ENCODE measurements at places on chromosomes 4 and X.
A peak's percentile ranks its signal among the peaks of the same experiment; 100 is the strongest.

DNA sequence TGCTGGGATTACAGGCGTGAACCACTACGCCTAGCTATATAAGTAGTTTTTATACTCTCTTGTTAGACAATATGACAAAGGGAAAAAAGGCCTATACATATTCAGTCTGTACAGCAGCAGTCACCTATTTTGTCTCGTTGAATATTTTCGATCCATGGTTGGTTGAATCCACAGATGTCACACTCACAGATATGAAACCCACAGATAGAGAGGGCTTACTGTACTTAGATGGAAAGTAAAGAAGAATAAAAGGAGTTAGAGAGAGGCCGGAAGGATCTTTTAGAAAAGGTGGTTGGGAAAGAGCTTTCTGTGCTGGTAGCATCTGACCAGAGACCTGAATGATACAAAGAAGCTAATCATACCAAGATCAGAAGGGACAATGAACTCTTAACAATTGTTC, 38.3 kb upstream of the SPINK2 start:
- no peak for DNase-seq

DNA sequence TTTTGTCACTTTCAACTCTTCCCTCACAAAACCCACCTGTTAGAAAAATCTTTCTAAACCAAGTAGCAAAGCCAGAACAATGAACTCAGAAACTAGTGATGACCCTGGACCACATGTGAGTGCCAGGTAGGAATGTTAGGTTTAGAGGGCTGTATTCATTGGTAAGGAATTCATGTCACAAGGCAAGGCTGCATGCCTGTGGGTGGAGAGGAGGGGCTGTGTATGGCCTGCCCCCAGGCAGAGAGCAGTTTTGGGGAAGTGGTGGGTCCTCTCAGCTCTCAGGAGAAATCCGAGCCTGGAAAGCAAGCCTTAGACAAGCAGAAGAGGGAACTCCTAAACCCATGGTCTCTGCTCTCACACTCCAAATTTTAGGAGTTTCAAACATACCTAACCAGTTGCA, 2.4 kb downstream of the RNF175 start:
- DNase-seq = no peak

GRCh38 chr4:61740886-61741285, 540.8 kb downstream of the ADGRL3 start:
- no peak for DNase-seq

- no peak for DNase-seq
Measured at GRCh38 chr4:104490096-104490769, 4.5 kb downstream of the CXXC4 start.

DNA sequence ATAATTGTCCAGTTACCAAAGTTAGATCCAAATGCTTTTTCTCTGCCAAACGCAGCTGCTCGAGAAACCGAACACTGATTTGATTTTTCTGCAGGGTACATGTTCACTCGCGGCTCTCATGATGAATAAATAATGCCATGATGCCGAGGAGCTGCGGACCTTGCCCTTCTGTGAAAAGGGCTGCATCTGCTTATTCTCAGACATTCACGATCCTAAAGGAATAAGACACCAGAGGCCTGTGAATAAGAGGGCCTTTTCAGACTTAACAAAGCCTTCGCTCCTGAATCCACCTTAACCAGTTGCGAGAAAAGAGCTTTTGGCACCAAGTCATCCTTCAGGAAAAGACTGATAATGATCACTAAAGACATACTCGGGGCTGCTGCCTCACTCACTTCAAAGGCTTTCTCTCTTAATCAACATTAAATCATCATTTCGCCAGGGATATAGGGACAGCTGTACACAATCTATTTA, 147.5 kb downstream of the FBXO8 start:
- DNase-seq = no peak

DNA sequence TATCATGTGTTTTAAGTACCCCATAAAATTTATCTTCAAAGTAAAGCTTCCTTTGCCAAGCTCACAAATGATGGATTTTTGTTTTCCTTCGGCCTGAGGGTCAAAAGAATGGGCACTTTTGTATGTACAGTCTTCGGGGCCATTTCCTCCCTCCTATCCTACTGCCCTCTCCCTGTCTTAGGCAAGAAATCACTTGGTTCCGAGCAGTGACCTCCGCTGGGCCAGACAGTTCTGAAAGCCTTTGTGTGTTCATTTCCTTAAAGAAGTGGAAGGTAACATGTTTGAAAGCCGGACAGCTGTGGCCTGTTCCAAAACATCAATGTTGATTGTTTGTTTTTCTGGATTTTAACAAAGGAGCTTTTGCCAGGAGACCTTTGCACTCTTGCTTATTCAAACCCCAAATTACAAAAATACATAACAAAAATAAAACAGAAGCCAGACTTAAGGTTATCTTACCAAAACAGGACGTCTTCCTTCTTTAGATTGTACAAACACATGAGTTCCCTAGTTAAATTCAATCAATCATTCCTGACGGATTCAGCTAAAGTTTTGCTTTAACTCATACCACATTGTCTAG, 110.6 kb upstream of the LIMCH1 start:
- DNase-seq = no peak

DNA sequence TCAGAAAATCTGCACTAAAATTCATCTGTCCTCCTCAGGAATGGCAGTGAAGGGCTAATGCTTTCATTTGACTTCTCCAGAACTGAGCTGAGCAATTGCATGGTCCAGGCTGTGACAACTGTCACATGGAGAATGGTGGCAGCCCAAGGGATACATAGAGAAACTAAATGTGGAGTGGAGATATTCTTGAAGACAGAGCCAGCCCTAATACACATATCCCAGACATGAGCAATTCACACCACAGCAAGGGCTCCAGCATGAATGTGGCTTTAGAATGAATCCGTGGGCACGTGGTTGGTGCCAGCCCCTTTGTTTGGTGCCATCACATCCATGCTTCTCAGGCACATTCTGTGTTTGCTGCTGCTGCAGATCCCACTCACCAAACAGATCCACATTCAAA, 121.6 kb upstream of the MXRA5 start:
- DNase-seq = no peak

DNA sequence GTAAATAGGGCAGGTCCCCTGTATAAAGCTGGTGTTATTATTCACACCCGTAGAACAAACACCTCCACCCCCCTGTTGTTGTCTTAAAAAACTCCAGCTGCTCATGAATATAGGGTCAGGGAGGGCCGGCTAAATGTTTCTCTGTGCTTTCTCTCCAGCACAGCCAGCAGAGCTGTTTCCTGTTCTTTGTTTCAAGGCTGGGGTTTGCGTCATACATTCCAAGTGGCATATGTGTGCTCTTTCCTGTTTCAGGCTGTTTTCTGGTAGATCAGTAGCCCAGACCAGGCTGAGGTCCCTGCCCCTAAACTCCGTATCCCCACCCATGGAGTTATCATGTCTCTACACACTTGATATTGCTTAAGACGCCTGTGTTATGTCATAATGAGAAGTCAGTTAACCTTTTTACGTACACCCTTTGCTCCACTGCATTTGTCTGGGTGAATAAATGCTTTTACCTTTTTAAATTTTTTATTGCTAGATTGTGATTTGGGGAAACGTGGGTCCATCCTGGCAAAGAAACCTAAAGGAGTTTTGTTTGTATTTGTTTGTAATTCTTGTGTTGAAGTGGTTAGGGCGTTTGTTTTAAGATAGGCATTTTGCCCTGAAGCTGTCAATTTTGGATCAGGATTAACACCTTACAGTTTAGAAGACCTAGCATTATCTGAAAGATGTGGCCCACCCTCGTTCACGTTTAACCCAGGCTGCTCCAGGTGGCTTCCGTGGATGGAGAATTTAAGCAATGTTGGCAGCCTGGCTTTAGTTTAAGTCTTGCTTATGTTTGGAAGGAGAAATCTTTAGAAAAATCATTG, 3.3 kb downstream of the KLF3 start:
- peak; percentile 40 for DNase-seq

GRCh38 chr4:8283631-8284121, 14.1 kb downstream of the HTRA3 start:
- DNase-seq = no peak

- no peak for DNase-seq
Measured at GRCh38 chr4:125397226-125397625, 82.5 kb downstream of the FAT4 start.

DNA sequence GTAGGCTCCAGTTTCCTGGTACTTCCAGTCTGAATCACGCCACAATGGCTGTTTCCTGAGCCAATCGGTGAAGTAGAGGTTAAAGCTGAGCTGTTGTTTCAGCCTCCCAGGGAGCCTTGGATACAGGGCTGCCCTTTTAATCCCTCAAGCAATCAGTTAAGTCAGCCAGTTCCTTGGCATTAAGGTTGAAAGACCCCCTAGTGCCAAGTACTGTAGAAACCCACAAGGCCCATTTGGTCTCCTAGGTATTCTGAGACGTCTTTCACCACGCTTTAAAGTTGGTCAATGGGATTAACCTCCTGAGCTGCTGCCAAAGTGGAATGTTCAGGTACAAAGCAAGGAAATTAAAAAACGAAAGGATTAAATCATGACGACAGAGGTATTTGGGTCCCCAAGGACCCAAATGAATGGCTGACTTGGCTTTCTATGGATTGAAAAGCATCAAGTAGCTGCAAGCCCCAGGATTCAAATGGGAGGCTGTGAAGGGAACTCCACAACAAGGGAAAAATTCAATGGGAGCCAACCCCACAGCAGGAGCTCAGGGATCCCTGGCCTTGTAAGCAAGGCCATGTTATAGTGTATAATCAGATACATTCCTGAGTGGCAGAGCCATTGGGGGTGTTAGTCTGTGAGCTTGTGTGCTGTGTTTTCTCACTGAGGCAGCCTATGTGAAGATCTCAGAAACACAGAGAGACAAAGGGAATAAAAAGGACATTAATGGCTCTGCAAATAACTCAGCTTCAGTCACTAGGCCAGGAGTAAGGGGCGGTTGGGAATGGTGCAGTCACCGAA, 86.0 kb downstream of the ATG4A start:
- DNase-seq = no peak

DNA sequence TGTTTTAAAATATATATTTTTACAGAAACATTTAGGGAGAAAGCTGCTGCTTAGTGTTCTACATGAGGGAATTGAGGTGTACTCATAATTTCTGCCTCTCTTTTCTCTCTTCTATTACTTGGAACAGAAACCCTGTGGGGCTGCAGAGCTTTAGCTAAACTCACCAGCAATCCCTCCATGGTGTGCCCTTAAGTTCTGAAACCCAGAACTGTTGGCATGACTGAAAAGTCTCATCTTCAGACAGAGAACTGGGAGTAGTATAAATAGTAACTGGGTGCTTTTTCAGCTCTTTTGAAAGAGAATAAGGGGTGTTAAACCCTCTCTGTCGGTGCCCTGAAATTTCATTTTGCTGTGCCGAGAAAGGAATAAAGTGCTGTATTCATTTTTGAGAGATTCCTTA, 294.9 kb upstream of the BOD1L1 start:
- DNase-seq = no peak

DNA sequence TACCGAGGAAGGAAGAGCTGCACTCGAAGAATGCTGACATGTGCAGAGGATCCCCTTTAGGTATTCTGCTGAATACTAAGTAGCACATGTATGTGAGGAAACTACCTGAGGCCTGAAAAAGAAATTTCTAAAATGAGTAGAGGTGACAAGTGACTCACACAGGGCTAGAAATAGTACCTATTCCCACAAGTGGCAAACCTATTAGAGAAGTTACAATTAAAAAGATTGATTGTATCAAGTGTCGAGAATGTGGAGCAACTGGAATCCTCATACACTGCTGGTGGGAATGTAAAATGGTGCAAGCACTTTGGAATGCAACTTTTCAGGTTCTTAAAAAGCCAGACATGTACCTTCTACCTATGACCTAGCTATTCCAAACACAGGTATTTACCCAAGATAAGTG, 47.4 kb downstream of the CCSER1 start:
- no peak for DNase-seq

DNA sequence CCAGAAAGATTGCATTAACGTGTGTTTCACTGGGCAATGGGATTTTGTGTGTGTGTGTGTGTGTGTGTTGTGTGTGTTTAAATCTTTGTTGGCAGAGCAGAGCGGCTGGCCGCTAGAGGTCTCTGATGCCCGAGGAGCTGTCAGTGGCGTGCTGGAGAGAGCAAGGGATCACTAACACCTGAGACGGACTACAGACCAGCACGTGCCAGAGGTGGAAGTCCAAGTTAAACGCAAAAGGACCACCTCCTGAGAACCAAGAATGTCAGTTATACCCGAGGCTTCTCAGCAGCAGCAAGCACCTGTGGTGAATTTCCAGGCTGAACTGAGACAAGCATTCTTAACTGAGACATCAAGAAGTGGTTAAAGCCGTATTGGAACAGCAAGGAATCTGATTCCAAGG, 9.0 kb upstream of the SLC25A14 start:
- peak; percentile 4 for DNase-seq

GRCh38 chrX:38474543-38474942, 86.8 kb upstream of the TSPAN7 start:
- no peak for DNase-seq

DNA sequence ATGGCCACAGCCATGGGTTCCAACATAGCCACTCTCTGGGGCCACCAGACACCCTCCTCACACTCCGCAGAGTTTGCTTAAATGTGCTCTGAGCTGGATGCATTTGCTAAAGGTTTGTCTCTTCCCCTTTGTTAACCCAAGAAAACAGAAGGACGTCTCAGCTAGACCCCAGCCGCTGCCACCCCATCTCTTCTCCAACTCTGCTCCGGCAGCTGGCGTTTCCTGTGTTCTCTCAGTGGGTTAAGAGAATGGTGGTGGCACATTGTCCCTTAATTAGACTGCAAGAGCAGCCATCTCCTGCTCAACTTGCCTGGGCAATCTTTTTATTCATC, 43.7 kb upstream of the FAM9C start:
- DNase-seq = peak; percentile 33

GRCh38 chr4:107408968-107409367, 311.1 kb downstream of the PAPSS1 start:
- DNase-seq = no peak

DNA sequence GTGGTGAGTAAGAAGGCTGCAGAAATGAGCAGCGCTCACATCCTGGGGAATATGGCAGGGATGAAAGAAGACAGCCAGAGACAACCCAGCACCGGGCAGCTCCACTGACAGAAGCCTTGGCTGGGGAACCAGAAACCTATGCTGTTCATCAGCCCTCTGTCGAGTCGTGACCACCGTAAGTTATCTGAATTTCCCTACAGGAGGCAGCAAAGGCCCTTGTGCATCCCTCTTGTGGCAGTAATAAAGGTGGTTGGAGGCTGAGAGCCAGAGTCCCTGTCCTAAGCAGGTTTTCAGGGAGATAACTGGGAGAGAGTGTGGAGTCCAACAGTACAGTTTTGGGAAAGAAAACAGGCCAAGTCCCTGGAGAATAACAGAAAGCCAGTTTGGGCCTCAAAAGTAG, 194.0 kb upstream of the BOD1L1 start:
- DNase-seq = no peak

DNA sequence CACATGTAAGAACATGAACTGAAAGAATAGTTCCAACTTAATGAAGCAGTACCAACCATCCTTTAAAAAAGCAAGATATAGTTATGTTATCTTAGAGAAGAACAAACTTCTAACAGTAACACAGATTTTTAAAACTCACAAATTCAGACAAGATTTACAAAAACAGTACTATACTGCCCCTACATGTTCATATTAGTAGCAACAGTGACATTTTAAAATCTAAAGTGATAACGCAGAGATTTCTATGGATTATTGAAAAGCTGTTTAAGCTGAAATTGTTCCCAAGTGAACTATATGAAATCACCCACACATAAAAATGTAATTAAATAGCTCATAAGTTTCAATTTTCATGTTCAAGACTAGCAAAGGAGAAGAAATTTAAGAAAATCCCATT, 166.0 kb downstream of the FBXW7 start:
- DNase-seq = no peak

Measured in CD8-positive, alpha-beta T cell (primary cell).